Posterior vena cava (tissue), 2 donors: ENCODE measurements at places on chromosomes 16 and 17. TPM values are rescaled to one million over a fixed set of nuclear protein-coding genes. Genes with fewer than 3 reads are reported as not detected.

The FAM20A gene
- total RNA-seq, result 29.9 TPM

The GOT2 gene
- 37.6 TPM for total RNA-seq

DNA sequence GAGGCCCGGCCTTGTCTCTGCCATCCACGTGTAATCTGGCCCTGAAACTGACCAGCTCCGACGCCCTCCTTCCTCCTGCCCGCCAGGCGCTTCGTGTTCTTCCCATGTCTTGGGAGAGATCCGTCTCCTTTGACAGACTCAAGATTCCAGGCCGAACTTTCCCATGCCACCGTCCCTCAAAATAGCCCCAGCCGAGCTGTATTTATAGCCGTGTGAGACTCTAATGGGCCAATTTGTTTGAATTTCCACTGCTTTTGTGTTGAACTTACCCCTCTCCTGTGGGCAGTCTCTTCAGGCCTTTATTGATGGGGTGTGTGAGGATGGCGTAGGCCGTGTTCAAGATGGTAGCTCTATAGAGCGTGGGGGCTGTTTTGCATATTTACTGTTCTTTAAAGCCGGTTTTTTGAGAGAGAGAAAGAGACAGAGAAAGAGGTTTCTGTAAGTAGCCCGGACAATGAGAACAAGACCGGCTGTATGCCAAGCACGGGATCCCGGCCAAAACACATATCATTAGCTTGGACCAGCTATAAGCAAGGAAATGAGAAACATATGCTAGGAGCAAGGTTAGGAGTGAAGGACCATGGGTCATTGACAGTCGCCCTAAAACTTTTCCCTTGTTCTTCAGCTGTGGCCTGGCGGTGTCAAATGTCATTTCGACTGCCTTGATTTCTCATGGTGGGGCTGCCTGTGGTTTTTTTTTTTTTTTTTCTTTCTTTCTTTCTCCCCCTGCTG lies 124.5 kb upstream of the ZFHX3 start:
- peak; percentile 89 for DNase-seq

DNA sequence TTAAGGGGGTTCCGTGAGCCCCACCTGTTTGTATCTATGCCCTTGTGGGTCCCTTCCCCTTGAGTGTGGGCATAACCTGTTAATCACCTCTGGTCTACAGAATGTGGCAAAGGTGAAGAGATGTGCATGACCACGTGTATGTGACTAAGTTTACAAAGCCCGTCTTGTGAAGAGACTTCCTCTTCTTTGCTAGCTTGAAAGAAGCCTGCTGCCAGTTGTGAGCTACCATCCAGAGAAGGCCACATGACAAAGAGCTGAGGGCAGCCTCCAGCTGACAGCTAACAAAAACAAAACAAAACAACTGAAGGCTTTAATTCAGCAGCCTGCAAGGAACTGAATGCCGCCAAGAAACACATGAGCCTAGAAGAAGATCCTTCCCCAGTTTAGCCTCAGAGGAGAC lies 112.0 kb downstream of the AXIN2 start:
- DNase-seq, result no peak

GRCh38 chr16:67155295-67156142 lies 4.2 kb downstream of the TRADD start:
- DNase-seq, result peak; percentile 93

DNA sequence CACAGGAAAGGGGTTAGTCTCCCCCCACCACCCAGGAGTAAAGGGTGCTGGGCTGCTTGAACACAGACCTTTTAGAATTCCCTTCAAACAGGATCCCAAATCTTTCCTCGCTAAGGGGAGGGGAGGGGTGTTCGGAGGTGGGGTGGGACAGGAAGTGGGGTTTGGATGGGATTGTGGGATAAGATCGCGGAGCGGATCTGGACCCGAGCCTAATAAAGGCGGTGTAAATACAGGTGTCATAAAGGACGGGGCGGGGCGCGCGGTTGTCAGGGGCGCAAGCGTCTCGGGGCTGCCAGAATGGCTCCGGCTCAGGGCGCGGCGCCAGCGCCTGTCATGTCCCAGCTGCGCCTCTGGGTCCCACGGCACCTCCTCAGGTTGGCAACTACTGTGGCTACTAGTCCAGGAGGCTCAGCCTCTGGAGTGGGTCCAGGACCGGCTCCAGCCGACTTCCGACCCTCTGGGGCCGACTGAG lies 59.8 kb upstream of the FBXO47 start:
- peak; percentile 90 for DNase-seq

GRCh38 chr16:19285431-19285830 lies at the start of gene CLEC19A:
TSS of gene CLEC19A (plus strand) at chr16:19285731. CDS start at chr16:19285852, 121 bp downstream.
- DNase-seq, result no peak

- DNase-seq, result no peak
Observed at GRCh38 chr17:2435181-2435741, 34.4 kb upstream of the MNT start.

DNA sequence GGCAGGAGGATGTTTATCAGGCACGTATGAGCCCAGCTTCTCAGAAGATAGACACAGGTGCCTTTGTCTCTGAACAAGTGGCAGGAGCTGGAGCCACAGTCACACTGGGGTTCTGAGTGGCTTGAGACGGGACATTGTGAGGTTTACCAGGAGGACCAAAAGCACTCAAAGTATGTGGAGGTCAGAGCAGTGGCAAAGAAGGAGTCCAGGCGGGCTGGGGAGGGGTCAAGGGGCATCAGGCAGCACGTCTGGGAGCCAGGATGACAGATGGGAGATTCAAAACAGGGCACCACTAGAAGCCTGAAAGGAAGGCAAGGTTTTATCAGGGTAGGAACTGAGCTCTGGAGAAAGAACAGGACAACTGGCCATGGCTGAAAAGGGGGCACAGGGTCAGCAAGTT lies 67.2 kb upstream of the MARCHF10 start:
- DNase-seq, result no peak

- no peak for DNase-seq
Observed at GRCh38 chr17:62870030-62870541, 62.0 kb upstream of the MARCHF10 start.

DNA sequence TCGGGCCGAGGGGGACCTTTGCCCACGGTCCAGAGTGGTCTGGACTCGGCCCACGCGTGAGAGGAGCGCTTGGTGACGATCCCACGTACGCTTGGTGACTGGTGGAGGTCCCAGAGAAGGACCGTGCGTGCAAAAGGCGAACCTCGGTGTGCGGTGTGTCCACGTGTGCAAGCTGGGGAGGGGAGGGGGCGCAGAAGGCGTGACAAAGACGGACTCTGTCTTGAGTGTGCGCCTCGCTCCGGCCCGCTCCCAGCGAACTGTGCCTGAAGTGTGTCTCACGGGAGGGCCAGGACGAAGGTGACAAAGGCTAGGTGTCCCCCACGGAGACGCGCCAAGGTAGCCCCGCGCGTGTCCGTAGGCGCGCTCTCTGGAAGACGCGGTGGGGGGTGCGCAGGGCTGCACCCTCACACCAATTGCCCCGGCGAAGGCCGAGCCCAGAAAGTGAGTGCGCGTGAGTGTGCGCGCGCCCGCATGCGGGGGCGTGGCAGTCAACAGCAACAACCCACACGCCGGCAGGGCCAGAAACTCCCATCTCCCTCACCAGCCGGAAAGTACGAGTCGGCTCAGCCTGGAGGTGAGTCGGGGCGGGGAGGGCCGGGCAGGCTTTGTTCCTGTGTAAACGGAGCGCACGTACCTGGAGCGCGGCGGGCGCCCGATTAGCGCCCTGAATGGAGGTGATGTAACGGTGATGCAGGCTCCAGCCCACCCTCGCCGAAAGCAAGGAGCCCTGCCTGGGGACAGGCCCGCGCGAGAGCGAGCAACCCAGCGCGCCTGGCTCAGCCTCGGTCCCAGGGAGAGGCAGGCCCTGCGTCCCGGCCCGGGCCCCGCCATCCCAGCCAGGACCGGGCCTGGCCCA lies at the start of gene GPRC5C:
Gene GPRC5C, plus strand, starts transcription at position 521 of the 856 bp plus-strand sequence. CDS start 7,689 bp downstream, outside the sequence.
- no peak for DNase-seq

DNA sequence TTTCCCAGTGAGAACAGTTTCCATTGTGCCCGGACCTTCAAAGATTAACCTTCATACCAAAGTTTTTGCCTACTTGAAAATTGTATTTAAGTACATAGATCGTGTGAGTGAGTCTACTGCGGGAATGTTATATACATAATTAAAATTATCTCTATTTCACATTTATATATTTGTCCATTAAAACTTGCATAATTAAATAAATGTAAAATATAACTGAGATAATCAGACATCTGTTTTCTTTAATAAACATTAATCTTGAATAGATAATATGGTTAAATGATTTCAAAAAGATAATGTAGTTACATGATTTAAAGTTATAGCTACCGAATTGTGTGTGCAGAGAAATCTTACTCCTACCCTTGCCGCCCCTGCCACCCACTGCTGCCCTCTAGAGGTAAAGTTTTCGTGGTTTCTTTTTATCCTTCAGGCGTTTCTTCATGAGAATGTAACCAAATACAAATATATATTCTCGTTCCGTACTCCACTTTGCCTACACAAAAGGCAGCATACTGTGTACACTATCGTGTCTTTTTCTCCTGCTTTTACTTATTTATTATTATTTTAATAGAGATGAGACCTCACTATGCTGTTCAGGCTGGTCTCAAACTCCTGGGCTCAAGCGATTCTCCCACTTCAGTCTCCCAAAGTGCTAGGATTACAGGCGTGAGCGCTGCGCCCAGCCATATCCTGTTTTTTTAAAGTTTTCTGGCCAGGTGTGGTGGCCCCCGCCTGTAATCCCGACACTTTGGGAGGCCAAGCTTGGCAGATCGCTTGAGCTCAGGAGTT lies 35.6 kb downstream of the RPA1 start:
- DNase-seq, result no peak

- DNase-seq, result no peak
Observed at GRCh38 chr16:10782628-10783027, 36.0 kb downstream of the TVP23A start.

DNA sequence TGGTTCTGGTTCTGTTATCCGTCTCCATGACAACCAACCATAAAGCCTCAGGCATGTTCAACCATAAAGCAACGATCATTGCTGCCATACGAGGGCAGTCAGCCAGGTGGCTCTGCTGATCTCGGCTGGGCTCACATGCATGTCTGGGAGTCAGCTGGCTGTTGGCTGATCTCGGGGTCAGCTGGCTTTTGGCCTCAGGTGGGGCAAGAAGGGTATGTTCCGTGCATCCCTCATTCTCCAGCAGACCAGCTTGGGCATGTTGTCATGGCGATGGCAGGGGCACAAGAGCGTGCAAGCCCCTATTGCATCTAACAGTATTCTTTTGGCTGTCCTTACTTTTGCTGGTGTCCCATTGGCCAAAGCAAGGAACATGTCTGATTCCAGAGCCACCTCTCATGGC lies 86.2 kb downstream of the ABCC6 start:
- DNase-seq, result no peak

DNA sequence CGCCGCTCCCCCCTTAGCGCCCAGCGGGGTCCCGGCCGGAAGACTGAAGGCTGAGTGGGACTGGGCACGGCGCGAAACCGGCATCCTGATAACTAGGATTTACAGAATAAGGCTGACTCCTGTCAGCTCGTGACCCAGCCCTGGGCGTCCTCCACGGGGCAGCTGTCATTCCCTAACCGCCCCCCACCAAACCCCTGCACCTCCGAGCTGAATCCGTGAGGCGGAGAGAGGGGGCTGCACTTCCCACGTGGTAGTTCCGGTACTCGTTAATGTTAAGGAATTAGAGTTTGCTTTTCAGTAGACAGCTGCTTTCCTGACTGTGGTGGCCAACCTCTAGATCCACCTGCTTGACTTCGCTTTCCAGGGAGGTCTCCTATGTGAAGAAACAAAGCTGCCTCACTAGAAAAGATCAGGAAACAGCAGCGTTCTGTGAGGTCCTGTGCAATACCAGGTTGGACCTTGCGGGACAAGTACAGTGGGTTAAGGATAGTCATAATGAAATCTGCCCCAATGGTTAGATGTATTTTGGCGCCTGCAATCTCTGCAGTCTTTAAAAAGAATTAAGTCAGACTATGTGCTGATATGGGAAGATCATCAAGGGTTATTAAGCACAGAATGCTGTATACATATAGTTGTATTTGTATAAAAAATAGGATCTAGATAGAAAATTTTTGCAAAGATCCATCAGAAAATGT lies 1.1 kb upstream of the WBP2 start:
- no peak for DNase-seq

DNA sequence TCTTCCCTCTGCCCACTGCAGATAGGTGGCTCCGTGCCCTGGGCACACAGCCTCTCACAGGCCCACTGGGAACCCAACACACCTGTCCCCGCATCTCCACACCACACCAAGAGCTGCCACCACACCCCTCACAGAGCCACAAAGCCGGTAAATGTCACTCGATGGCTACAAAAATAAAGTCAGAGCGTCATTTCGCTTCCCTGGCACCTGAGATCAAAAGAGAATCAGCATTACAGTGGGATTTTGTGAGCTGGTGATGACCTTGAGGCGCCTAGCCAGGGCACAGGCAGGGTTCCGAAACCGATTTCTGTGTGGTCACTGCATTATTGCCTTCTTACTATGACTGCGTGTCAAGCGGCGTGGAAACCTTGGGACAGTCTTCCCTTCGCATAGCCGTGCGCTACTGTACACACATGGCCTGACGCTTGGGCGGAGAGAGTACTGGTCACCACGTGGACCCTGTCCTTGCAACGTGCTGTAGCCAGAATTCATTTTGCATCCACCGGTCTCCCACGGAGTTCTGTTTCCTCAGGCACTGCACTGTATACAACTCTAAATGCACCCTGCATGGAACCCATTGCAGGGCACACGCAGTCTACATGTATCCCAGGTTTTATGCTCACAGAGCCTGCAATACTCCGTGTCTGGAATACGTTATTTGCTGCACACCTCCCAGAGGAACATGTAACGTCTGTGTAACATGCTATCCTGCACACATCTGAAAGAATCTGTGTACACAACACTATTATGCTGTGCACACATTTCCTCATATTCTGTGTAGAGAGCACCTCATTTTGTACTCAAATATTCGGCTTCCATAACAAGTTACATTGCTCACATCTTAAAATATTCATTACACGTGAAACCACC lies 5.8 kb upstream of the FOXF1 start:
- no peak for DNase-seq

- no peak for DNase-seq
Observed at GRCh38 chr17:31815212-31815730, 43.8 kb downstream of the COPRS start.

DNA sequence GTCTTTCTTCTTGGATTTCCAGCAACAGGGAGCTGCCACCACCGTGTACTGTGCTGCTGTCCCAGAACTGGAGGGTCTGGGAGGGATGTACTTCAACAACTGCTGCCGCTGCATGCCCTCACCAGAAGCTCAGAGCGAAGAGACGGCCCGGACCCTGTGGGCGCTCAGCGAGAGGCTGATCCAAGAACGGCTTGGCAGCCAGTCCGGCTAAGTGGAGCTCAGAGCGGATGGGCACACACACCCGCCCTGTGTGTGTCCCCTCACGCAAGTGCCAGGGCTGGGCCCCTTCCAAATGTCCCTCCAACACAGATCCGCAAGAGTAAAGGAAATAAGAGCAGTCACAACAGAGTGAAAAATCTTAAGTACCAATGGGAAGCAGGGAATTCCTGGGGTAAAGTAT lies 389.0 kb downstream of the MAF start:
- no peak for DNase-seq
